NCI-H1417 treated with DMSO at 0.1 percent for 48 hours (cell line): ENCODE measurements at places on chromosomes 3 and 15.

DNA sequence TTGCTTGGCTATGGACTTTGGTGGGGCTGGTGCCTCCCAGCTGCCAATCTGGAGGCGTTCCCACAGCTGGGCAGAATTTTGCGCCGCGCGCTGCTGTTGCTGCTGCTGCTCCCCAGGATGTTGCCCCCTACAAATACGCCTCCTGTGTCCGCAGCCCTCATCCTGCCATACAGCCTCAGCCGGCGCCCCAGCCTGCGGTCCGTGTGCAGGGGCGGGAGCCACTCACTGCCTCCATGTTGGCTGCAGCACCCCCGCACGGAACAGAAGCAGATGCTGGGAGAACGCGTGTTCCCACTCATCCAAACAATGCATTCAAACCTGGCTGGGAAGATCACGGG is 197.7 kb upstream of the MCTP2 start:
- no peak for DNase-seq

- DNase-seq: no peak
These were observed 1.5 kb downstream of the ETFA start for GRCh38 chr15:76309601-76310330.

GRCh38 chr3:23836536-23837230 is 30.9 kb downstream of the UBE2E1 start:
- no peak for DNase-seq

- no peak for DNase-seq
These were observed 126.2 kb downstream of the KLF13 start for GRCh38 chr15:31452595-31453557.

DNA sequence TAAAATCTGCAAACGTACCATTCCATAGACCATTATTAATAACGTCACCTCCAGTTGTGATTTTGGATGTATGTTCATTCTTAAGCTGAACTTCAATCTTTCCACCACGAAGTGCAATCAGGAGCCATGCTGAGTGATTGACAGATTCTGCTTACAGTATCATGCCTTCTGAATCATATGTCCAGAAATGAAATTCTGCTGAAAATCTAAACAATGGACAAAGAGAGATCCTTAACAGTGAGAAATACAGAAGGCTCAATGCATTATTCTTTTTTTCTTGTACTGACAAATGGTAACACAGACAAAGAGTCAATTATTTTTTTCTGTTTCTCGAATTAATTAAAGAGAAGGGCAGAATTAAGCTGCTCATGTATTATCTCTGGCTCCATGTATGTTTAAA is 1114.5 kb downstream of the EPHA3 start:
- DNase-seq: no peak

GRCh38 chr3:280681-281080 is 84.1 kb downstream of the CHL1 start:
- DNase-seq: no peak

DNA sequence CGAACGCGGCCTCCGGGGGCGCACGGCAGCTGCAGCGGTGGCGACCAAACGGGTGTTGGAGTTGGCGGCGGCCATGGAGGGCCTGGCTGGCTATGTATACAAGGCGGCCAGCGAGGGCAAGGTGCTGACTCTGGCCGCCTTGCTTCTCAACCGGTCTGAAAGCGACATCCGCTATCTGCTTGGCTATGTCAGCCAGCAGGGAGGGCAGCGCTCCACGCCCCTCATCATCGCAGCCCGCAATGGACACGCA is 725 bp downstream of the FEM1B start:
- no peak for DNase-seq

DNA sequence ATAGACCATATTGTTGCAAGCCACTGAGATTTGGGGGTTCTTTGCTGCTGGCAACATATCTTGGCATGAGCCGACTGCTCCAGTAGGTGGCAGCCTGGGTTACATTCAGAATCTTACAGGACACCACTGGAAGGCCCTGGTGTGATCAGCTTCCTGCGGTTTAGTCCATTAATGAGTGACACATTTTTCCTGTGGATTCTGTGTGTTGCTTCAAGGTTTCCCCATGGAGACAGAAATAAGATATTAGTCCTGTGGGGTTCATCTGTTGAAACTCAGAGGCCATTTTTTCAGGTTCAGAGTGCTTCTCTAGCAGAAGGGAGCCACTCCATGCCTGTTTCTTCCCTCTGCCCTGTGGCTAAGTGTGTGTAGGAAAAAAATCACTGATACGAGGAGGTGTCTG is 116.2 kb downstream of the MFSD1 start:
- DNase-seq: peak; percentile 18

DNA sequence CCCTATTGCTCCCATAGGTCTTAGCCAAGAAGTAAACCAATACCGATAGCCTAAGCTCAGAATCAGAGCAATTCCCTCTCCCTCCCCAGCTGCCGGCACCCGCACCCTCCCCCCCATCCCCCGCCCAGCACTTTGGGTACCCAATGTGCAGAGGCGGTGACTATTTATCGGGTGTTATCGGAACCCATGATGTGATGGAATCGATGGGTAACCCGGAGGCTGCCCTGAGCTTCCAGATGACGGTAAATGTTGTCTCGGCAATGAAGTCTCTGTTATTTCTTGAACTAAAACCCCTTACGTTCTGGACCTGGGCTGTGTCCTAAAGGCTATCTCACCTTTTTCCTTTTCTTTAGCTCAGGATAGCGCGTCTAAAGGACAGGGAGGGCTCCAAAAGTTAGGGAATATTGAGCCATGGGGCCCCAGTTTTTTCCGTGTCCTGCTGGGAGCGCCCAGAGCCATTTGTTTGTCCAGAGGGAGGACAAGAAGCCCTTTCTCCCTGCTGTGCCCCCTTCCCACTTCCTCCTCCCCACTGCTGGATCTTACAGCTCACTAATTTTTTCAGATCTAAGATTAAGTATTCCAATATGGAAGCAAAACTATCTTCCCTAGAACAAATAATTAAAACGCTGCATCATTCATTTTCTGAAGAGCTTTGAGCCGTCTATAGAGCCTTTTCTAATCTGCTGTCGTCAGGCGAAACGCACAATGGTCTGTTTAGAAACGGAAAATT is 1.5 kb downstream of the SLITRK3 start:
- DNase-seq: no peak

DNA sequence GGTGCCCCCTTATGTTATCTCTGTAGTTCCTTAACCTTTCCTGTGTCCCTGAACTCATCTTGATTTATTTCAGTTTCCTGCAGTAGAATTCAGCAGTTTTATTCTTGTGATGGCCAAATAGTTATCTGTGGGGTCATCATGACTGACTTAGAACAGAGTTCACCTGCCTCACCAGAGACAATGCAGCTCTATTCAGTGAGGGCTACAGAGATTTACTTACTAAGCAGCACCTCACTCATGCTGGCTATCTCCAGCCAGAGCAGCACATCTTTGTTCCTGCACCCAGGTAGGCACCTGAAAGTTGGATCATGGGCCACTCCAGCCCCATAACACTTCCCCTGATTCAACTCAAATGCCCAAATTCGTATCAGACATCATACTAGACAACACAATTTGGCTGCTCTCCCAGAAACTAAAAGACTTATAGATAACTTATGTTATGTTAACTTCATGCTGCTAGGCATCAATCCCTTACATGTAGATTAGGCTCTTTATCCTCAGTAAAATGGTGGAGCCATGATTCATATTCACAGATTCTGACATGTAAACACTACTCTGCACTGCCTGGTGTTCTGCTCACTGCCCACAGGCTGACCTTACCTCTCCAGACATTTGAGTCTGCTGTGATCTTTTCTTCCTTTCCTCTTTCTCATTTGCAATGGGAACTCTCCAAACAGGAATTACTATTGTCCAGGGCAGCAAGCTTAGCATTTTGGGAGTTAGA is 9.3 kb upstream of the GOLGB1 start:
- DNase-seq: no peak

DNA sequence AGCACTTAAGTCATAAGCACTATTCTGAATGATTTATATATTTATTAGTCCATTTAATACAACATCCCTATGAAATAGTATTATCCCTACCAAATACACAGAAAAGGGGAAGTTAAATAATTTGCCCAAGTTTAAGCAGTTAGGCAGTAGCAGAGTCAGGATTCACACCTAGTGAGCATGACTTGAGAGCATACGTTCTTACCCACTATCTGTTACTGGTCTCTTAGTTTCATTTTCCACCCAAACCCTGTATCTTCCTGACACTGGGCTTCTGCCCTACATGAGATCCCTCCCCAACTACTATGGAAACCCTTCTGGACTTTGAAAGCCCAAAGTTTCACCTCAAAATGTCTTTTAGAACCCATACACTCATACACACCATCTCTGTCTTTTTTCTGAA is 4.4 kb upstream of the ATOSA start:
- DNase-seq: no peak

DNA sequence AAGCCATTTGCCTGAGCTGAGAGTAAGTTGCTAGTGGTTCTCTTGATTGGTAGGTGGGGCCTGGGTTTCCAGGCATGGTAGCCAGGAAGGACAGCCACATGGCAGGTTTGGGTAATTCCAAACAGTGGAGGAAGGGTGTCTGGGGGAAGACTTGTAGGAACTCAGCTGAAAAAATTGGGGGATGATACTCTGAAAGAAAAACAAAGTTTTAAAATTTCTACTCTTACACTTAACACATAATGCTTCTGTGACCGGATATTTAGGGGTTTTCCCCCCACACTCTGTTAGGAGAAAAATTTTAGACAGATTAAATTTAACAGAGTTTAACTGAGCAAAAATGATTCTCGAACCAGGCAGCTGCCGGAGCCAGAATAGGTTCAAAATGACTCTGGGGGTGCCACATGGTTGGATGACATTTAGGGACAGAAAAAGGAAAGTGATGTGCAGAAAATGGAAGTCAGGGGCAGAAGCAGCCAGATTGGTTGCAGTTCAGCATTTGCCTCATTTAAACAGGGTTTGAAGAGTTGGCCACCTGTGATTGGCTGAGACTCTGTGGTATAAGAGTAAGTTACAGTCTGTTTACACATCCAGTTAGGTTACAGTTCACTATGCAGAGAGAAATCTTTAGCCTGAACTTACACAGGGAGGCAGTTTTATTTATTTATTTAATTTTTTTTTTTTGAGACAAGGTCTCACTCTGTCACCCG is 8.1 kb downstream of the B2M start:
- no peak for DNase-seq

- DNase-seq: no peak
These were observed 589.0 kb upstream of the DPPA4 start for GRCh38 chr3:109926376-109926775.

DNA sequence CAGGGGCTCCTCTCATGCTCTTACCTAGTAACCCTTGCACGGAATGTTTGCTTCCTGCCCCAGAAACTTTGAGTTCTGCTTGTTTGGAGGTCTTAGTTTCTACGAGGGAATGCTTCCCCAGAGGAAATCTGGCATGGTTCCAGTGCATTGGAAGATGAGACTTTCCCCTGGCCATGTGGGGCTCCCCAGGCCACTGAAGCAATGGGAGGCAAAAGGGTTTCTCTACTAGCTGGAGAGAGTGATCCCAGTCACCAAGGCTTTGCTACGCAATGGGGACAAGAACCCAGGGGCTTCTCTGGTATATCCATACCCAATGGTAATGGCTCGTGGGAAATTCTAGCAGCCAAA is 44.2 kb upstream of the RPL32 start:
- DNase-seq: no peak

GRCh38 chr15:45543051-45543450 is 20.5 kb upstream of the SLC30A4 start:
- no peak for DNase-seq

- DNase-seq: no peak
These were observed 17.8 kb downstream of the CEP19 start for GRCh38 chr3:196694202-196694638.

DNA sequence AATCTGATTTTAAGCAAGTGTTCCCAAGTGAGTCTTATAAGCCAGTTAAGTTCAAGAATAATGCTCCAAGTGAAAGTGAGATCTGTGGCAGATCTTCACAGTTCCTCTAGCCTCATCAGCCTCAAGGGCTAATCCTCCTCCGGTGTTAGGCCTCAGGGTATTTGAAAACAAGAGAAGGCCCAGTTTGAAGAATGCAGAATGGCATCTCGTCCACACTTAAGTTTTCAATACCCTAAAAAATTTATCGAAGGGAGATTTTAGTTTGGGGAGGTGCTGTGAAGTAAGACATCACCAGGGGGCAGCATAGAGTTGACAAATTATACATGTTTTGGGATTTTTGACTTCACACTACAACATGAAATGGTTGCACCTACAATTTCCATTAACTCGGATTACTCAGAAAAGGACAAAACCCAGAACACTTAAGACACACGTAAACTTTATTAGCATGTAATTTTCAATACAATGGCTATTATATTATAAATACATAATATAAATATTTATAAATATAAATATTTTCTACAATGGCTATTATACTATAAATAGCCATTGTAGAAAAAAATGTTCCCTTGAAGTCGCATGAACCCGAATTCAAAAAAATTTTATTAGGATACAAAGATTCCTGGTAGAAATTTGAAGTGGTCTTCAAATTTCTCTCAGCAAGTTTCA is 2.3 kb upstream of the TMEM266 start:
- no peak for DNase-seq
